ENCODE measurements at places on chromosomes 16 and 17.

DNA sequence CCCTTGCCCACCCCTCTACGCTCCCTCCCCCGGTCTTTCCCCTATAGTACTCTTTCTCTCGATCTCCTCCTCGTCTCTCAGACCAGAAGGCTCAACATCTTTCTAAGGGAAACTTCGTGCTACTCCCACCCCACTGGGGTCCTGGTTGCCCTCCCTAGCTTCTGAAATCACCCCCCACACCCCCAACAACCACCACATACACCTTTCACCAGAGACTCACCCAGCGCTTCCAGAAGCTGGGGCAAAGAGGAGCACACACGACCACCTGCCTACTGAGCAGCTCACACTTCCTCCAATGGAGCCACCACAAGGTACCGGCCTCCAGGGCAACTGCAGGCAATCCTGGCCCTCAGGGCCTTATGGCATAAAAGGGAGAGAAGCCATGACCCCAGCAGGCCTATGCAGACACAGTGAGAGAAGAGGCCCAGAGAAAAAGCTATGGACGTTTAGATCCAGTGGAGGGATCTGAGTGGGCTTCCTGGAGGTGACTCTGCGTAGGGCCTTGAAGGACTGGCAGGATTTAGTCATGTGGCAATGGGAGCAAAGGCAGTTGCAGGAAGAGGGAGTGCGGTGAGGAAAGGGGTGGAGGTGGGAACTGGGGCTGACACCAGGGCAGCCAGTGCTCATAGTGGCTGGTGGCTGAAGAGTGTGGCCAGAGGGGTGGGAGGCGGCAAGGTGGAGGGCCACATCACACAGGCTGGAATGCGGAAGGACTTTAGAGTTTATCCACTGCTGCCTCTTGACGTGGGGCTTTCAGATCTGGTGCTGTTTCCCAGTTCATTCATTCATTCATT lies 12.1 kb upstream of the TMEM92 start:
- no peak for DNase-seq

DNA sequence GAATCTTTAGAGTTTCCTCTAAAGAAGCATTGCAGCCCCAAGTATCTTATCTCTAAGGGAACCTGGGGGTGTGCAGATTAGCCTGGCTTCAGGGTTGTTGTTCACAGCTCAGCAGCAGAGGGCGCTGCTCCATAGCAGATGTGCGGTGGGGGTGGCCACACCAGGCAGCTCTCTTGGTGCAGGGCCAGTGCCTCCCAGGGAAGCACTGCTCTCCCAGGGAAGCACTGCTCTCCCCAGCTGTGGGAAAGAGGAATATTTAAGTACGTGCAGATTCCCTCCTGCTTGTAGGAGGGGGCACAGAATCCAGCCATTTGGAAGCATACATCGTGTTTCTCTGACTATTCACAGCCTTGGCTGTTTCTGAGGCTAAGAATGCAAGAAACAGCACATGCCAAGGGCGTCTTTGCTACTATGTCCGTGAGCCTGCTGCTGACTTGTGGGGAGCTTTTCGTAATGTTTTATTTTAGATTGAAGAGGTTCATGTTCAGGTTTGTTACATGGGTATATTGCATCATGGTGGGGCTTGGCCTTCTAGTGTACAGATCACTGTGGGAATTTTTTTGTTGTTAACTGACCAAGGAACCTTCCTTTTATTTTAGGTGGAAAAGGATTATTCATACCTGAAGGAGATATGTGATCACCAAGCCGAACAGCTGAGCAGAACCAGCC lies 217.8 kb downstream of the SPECC1 start:
- no peak for DNase-seq

DNA sequence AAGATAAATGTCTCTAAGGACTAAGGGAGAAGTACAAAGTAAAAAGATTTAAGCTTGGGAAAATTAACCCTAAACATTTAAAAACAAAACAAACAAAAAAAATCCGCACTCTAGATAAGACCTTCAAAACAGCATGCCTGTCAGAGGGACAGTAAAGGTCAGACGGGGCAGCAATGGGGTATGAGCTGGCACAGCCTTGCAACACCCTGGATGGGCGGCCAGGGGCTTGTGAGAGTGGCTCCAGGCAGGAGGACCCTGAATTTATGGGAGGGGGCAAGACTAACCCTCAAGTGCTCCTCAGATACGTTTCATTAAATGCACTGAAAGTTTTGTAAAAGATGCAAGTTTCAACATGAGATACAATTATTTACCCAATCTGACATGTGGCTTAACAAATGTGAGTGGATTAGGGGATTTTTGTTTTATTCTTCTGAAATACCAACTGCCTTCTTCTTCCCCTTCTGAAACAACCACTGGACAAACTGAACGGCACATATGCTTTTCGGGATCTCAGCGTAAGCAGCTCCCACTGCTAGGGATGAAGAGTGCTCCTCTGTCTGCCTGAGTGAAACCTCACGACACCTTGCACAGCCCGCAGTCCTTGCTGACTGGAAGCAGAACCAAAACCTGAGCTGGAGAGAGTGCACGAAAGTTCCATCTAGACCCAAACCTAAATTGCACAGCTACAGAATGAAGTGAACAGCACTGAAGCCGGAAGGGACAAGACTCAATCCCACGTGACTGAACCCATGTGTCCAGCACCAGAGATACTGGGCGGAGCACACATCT lies 128.4 kb downstream of the ANKRD11 start:
- no peak for DNase-seq

GRCh38 chr17:81011951-81012350 lies 20.3 kb downstream of the CHMP6 start:
- DNase-seq, result no peak

- no peak for DNase-seq
Observed at GRCh38 chr16:6246266-6246665, 1086.4 kb upstream of the RBFOX1 start.

DNA sequence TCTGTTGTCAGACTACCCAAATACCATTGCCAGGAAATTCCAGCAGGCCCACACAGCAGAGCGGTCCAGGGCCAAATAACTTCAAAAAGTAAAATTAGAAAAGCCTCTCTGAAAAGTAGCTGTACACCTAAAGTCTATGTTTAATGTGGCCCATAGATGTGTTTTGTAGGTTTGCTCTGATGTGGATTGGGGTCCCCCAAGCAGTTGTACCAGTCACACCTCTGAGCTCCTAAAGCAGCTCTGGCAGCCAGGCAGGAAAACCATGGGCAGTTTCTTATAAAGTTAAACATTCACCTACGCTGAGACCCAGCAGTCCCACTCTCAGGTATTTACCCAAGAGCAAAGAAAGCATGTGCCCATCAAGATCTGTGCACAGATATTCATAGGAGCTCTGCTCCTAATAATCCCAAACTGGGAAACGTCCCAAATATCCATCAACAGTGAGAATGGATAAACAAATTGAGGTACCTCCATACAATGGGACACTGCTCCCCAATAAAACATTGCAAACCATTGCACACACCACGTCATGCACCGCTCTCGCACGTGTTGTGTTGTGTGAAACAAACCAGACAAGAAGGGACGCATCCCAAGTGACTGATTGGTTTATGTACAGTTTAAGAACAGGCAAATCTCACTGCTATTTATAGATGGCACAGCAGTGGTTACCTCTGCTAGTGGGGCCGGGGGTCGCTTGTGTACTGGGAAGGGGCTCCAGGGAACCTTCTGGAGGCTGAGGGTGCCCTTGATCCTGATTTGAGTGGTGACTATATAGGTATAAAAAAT lies 15.8 kb upstream of the PRM1 start:
- no peak for DNase-seq

DNA sequence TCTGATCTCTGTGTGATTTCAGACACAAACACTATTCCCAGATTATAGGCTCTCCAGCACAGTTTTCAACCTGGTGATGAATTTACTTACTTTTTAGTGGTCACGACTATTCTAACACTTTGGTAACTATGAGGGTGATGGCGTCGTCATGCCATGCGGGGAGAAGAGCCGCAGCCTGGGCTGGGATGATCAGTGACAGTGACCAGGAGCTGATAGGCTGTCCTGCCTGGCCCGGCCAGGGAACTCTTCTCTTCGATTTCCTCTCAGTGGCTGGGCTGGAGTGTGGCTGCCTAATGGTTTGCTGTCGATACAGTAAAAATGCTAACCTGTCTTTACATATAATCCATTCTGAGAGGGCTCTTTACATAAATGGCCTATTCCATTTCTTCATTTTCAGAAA lies 113.1 kb downstream of the IRX3 start:
- no peak for DNase-seq

GRCh38 chr17:19579867-19580565 lies 46.4 kb downstream of the SLC47A1 start:
- no peak for DNase-seq

GRCh38 chr17:77527409-77527808 lies 386.6 kb downstream of the SEC14L1 start:
- no peak for DNase-seq

DNA sequence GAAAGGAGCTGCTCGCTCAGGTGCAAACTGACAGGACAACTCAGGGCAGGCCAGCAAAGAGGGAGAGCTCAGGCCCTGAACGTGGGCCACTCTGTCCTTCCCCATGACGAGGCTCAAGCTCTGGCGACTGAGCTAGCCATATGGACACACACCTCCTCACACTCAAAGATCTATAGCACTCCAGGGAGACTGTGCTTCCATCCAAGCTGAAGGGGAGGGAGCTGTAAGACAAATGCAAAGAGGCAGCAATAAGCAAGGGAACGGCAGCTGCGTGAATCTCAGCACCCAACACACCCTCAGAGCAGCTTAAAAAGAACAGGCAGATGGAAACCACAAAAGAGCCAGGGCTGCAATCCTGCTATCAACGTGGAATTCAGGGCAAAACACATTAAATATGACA lies 13.5 kb downstream of the NUDT16L1 start:
- DNase-seq, result no peak

DNA sequence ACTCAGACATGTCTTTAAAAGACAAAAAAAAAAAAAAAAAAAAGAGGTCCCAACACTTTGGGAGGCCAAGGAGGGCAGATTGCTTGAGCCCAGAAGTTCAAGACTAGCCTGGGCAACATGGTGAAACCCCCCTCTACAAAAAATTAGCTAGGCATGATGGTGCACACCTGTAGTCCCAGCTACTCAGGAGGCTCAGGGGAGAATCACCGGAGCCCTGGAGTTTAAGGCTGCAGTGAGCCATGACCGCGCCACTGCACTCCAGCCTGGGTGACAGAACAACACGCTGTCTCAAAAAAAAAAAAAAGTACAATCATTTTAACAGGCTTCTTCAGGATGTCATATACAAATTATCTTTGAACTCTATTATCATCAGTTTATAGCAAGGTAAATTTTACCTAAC lies 22.0 kb downstream of the C16orf87 start:
- DNase-seq, result no peak

DNA sequence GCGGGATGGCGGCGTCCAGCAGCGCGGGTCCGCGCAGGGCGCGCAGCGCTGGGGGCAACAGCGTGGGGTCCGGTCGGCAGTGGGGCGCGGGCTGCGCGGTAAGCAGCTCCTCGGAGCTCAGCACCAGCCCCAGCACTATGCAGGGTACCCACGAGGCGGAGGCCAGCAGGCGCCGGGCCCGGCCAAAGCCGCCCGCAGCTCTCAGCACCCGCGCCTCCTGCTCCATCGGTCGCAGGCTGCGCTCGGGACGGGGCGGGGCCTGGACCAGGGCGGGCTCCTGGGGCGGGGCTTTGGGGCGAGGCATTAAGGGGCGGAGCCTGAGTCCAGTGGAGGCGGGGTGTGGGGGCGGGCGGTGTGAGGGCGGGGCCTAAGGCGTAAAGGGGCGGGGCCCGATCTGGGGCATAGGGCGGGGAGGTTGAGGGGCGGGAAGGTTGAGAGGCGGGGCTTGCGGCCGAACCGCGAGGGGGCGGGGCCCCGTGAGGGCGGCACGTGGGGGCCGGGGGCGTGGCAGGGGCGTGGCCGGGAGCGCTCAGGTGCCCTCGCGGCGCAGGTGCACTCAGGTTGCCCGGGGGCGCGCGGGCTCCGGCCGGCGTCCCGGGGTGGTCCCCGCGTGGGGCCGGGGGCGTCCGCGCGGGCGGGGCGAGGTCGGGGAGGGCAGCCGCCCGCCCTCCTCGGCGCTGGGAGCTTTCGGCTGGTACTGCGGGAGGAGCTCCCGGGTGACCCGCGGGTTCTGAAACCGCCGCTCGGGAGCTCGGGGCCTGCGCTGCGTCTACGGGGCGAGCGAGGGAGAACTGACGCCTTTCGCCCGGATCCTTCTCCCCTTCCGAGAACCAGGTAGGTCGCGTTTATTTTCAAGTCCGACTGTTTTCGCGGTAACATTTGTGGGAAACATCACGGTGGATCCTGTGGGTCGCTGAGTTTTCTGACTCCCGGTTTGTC lies 1.4 kb upstream of the SLC22A31 start:
- no peak for DNase-seq

GRCh38 chr17:62970610-62971009 lies 4.6 kb downstream of the TANC2 start:
- DNase-seq, result no peak

DNA sequence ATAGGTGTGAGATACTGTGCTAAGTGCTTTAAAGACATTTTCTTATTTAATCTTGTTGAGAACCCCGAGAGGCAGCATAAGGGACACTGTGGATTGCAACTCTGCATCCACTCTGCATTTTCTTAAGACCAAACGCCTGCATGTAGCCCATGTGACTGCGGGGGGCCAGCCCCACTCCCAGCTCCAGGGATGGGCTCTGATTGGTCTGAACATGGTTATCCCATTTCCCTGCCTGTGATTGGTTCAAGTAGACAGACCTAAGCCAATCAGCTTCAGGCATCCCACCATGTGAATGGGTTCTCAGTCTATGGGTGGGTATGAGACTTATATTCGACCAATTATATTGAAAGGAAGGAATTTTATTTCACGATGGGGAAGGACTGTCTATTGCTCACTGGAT lies 33.2 kb upstream of the USP7 start:
- no peak for DNase-seq

DNA sequence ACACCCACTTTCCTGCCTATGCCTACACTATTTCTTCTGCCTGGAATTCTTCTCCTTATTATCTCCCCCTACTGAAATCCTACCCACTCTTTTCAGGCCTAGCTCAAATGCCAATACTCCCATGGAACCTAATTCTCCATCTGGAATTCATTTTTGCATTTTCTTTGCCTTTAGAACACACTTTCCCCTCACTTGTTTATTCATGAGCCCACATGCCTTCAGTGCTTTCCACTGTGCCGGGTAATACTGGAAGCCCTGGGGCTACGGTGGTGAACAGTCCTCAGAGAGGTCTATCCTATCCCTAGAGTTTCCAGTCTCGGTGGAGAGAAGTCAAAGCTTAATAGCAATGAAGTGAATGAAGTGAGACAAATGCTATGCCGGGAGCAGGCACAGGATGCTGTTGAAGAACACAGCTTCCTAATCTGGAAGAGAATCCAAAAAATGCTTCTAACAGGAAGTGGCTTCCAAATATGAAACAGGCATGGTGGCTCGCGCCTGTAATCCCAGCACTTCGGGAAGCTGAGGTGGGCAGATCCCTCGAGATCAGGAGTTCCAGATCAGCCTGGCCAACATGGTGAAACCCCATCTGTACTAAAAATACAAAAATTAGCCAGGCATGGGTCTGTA lies 322.4 kb downstream of the GRIN2A start:
- no peak for DNase-seq

Measured in NCI-H1417 treated with DMSO at 0.1 percent for 48 hours (cell line).